Mucosa of descending colon (tissue), 3 donors: ENCODE measurements at places on chromosomes 12 and 14. TPM values are rescaled to one million over a fixed set of nuclear protein-coding genes. Genes with fewer than 3 reads are reported as not detected.

DNA sequence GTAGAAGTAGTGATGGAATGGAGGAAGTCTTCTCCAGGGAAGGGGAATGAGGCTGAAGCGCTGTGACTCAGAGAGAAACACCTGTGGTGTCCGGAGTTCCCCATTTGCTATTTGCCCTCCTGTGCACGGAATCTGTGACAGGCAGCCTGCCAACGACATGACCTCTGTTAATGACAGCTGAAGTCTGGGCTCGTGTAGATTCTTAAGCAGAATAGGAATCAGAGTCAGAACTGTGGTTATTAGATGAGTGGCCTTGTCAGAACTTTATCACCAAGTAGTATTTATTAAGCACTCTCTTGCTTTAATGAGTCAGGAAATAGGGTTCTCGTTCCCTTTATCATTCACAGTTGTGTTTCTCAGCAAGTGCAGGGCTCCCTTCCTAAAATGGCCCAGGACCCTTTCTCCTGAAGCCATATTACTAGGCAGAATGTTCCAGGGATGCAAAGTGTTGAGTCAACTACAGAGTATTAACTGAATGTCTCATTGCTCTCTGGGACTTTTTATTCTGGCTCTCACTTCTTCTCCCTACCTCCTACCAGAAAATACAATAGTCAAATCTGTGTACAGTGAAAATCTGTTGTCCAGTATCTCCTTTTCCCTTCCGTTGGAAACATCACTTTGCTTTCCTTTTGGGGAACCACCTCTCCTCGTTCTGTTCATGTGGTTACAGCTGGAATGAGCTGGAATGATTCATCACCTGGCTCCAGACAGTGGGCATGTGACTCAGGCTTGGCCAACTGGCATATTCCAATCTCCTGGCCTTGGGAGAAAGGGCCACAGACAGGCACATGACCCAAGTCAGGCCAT lies 77.8 kb upstream of the MAX start:
- DNase-seq = peak; percentile 33

DNA sequence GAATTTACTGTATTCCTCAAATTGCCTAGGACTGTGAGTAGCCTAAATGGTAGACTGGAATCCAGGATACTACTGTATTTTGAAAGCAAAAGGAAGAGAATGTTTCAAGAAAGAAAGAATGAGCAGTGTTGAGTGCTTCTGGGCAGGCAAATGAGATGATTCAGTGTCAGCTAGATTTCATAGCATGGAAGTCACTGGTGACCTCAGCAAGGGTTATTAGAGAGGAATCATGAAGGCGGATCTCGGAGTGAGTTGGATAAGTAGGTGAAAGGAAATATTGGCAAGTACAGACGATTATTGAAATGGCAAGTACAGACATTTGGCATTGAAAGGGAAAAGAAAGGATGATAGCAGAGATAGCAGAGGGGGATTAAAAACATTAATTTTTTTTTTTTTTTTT lies 27.1 kb downstream of the VRK1 start:
- no peak for DNase-seq

Gene TSPAN9
- total RNA-seq = 8.5 TPM

- no peak for DNase-seq
Observed at GRCh38 chr14:23984891-23985602, 3.7 kb upstream of the DHRS4L2 start.

DNA sequence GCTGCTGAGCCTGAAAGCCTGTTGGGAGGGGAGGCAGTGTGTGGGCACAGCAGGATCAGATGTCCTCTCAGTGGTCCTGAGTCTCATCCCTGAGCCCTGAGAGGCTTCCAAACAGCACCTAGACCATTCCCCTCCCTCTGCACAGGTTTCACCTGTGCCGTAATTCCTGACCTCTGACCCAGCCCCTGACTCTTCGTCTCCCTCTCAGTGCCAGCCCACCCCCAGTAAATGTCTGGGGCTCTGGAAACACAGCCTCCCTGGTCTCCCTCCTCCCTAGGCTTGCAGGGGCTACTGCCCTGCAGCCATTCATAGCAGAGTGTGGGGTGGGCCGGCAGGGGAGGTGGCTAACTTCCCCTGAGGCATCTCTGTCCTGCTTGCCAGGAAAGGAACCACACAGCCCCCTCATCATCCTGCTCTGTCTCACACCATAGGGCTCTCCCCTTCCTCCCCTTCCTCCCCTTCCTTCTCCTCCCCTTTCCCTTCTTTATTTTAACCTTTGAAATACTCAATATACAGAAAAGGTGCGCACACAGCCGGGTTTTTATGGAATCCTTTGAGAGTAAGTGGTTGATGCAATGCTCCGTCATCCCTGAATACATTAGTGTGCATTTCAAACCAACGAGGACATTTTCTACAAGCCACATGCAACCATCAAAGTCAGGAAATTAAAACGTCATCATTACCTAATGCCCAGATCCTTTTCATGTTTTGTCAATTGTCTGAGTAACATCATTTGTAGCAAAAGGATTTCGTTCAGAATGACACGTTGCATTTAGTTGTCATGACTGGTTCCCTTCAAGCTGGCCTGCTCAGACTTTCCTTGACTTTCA lies 67.0 kb downstream of the PRMT8 start:
- no peak for DNase-seq

Gene FLRT2
- total RNA-seq = 4.9 TPM

- DNase-seq = no peak
Observed at GRCh38 chr12:24937553-24938244, 11.2 kb downstream of the BCAT1 start.

Gene CIROP
- total RNA-seq = not detected

DNA sequence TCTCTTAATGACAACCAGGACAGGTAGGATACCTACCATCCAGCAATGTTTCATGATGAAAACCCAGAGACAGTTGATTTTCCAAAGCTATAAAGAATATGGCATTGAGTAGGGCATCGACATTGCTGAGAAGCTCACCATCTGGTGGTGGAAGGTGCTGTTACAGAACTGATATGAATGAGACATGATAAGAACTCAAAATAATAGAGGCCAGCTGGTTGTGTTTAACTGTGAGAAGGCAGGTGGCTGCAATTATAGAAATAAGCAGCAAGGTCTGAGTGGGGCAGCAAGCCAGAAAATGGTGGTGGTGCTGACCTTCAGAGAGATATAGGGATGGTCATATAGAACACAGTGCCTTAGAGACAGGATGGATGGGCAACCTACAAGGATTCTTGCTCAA lies 449.7 kb downstream of the BTG1 start:
- no peak for DNase-seq
